ENCODE measurements at places on chromosomes 11 and 22.

GRCh38 chr11:99316776-99317520 is 296.2 kb downstream of the CNTN5 start:
- DNase-seq: no peak

DNA sequence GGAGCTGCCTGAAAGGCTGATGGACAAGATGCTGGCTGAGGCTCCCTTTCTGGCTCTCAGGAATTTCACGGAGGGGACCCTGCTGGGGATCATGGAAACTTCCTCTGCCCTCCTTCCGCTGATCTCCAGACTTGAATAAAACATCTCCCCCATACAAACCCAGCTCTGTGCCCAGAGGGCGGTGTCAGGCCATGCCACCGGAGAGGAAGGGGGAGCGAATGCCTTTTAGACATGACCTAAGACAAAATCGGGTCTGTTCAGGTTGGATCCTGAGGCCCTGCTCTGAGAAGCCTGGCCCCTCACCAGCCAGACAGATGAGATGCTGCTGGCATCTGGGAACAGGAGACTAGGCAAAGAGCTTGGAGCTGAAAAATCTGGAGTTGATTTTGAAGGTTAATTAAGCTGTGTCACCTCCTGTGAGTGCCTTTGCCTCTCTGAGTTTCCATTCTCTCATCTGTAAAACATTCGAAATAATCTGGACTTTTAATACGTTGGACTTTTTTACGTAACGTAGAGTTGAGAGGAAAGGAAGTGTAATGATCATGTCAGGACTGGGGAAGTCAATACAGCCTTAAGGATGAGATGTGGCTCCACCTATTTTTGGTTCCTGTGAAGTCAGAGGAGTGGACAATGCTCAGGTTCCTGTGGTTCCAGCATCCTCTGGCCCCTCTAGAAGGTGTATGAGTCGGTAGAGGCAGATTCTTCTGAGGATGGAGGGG is 163.6 kb downstream of the ST3GAL4 start:
- DNase-seq: no peak

- peak; percentile 10 for DNase-seq
Measured at GRCh38 chr22:31160328-31160978, 471 bp downstream of the RNF185 start.

- no peak for DNase-seq
Measured at GRCh38 chr22:20952544-20953341, 14.3 kb upstream of the AIFM3 start.

DNA sequence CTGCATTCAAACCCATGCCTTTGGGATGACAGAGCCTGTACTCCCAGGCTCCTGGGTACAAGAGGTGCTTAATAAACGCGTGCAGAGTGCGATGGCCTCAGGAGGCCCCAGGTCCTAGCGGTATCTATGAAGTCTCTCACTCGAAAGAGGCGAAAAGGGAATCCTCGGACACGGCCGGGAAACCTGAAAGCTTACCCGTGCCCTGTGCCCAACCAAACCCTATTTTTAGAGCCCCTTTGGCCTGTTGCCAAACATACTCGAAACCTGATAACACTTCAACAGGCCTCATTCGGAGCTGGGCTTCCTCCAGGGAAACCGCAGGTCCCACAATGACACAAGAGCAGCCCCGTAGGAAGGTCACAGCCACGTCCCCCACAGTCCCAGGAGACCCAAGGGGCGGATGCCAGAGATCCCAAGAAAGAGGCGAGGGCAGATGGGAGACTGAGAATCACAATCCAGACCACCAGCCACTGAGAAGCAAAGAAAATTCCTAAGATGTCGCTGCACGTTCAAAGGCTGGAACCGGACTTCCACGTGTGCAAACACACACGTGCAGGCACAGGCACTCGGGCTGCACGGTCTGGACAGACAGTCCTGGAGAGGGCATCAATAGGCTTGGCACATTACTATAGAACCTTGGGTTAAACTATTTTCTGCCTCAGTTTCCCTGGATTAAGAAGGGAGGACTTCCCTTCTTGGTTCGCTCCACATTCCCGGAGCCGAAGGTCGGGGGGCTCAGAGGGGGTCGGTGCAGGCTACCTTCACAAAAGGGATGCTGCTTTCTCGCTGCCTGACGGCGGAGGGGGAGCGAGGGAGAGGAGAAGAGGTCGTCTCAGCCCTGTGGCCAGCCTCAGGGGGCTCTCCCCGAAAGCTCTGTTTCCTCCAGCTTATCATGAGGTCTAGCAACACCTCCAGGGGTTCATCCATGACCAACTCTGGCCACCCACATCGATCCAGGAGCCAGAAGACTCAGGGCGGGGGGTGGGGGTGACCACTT is 8.2 kb downstream of the PDGFB start:
- peak; percentile 67 for DNase-seq

- DNase-seq: no peak
Measured at GRCh38 chr11:44008088-44008501, 39.7 kb upstream of the ACCSL start.

DNA sequence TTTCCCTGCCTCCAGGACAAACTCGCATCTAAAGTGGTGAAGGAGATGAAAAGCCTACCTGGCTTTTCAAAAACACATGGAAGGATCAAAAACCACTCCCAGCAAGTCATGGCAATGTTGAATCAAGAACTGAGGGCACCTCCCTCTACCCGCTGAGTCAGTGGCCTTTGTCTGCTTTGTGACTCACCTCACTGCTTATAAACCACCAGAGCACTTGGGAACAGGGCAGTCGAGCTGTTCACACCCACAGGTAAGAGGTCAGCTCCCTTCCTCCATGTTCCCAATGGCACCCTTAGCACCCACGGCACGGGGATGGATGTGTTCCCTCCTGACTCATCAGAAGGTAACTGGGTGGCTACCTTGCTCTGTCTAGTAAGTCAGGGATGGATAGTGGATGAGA is 21.7 kb downstream of the TENM4 start:
- no peak for DNase-seq

DNA sequence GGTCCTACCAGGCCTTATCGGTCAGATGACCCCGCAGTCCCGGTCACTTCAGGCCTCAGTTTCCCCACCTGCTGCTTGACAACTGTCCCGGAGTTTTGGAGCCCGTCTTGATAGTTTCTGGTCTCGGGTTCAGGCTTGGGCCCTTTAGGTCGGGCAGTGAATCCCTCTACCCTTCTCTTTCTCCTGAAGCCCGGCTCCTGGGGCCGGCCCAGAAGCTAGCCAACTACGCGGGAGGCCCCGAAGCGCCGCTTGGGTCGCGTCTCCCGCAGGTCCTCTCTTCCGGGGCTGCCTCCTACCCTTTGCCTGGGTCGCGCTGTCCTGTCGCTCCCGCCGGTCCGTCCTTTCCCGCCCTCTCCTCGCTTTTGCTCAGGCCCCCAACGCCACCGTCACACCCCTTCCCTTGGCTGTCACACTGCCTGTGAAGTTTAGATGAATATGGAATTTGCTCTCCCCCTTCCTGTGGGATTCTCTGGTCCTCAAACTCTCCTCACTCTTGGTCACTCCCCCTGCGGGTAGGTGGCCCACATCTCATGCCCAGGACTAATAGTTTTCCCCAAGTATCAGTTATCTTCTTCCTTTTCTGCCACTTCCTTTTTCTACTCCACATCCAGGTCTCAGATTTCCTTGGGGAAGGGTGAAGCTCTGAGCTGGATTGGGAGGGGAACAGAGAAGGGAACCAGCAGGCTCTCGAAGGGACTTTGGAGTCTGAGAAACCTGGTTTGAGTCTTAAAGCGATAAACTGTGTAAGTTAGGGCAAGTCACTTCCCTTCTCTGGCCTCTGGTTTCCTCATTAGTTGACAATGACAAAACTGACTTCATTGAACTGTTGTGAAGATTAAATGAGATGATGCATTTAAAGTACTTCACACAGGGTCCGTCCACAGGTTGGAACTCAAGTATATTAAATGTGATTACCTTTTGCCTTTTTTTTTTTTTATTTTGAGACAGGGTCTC is 790 bp downstream of the RAB1B start:
- DNase-seq: no peak

Data from central memory CD4-positive, alpha-beta T cell (primary cell).